ENCODE measurements at places on chromosomes 7 and 10. TPM values are rescaled to one million over a fixed set of nuclear protein-coding genes. Genes with fewer than 3 reads are reported as not detected.

The IKZF1 gene
- not detected for total RNA-seq

The PTPRZ1 gene
- 0.12 TPM for total RNA-seq

The PRKCQ gene
- under 0.01 TPM for total RNA-seq

The GDF10 gene
- total RNA-seq, result 1.1 TPM

The CSGALNACT2 gene
- 17.8 TPM for total RNA-seq

The CAV2 gene
- 86.3 TPM for total RNA-seq

The THNSL1 gene
- total RNA-seq, result 1.9 TPM

The RBP3 gene
- total RNA-seq, result under 0.01 TPM

The ZNF804B gene
- total RNA-seq, result not detected

The PRKG1 gene
- 76.2 TPM for total RNA-seq

The HOGA1 gene
- 0.75 TPM for total RNA-seq

The PNLIP gene
- total RNA-seq, result not detected

The ORC5 gene
- 12.0 TPM for total RNA-seq

The CCNY gene
- total RNA-seq, result 54.8 TPM

The SORCS1 gene
- not detected for total RNA-seq

The ZNF239 gene
- 6.9 TPM for total RNA-seq

The HOXA1 gene
- not detected for total RNA-seq

The CNNM1 gene
- under 0.01 TPM for total RNA-seq

The STAG3 gene
- total RNA-seq, result 1.4 TPM

The ANKMY2 gene
- total RNA-seq, result 19.2 TPM

The PAPOLB gene
- not detected for total RNA-seq

The BEND7 gene
- 3.2 TPM for total RNA-seq

The KNDC1 gene
- 1.6 TPM for total RNA-seq

The ELN gene
- total RNA-seq, result 385 TPM

The EBF3 gene
- 8.8 TPM for total RNA-seq

The HACD1 gene
- total RNA-seq, result 11.0 TPM

The HOXA2 gene
- total RNA-seq, result not detected

All from smooth muscle cell of the coronary artery (primary cell).